ENCODE measurements at places on chromosomes 7 and 10. TPM values are rescaled to one million over a fixed set of nuclear protein-coding genes. Genes with fewer than 3 reads are reported as not detected.

KAZALD1 gene
- 1.2 TPM for polyA plus RNA-seq

CPN1 gene
- not detected for polyA plus RNA-seq

CYP2C18 gene
- polyA plus RNA-seq = not detected

ADCYAP1R1 gene
- 8.6 TPM for polyA plus RNA-seq

CRYGN gene
- not detected for polyA plus RNA-seq

ENKUR gene
- polyA plus RNA-seq = 2.6 TPM

ERVW-1 gene
- polyA plus RNA-seq = not detected
